ENCODE measurements at places on chromosomes 12 and 14.

GRCh38 chr14:76808011-76808410, 4.7 kb downstream of the ANGEL1 start:
- no peak for DNase-seq

DNA sequence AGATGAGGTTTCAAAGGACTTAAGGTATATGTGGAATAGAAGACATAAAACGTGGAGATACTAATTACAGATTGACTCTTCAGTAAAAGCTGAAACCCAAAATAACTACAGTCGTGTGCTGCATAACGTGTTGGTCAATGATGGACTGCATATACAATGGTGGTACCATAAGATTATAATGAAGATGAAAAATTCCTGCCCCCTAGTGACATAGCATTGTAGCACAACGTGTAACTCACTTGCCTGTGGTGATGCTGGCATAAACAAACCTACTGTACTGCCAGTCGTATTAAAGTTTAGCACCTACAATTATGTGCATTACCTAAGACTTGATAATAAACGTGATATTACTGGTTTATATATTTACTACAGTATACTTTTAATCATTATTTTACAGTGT, 150.3 kb downstream of the LRRK2 start:
- DNase-seq, result no peak

DNA sequence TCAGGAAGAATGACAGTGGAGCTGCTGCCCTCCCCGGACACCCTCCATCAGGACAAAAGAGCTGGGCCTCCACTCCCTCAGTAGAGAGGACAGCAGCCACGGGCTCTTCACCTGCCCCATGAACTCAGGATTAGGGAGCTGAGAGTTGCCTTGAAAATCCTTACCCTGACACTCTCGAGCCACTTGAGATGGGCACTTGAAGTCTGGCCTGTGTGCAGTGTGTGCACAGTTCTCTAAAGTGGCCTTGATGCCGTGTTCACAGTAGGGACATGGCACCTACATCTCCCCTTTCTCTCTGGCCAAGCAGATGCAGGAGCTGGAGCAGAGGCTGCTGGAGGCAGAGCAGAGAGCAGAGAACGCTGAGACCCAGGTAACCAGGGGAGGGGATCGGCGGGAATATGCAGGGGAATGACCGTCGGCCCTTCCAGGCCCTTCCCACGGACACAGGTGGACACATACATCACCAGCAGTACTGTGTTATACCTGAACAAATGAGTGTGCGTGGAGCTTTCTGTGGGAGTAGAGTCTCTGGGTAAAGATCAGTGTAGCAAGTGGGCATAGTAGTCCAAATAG, 22.5 kb downstream of the PLEKHH1 start:
- no peak for DNase-seq

DNA sequence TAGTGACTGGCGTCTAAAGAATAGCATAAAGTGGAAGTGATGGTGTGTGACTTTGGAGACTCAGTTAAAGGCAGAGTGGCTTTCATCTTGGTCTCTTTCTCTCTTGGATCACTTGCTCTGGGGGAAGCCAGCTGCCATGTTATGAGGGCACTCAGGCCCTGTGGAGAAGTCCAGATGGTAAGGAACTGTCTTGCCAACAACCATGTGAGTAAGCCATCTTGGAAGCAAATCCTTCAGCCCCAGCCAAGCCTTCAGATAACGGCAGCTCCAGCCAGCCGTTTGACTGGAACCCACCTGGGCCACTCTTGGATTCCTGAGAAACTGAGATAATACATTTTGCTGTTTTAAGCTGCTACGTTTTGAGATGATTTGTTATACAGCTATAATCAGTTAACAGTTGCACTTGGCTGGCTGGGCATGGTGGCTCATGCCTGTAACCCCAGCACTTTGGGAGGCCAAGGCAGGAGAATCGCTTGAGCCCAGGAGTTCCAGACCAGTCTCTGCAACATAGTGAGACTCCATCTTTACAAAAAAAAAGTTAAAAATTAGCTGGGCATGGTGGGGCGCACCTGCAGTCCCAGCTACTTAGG, 7.7 kb upstream of the LRRC23 start:
- DNase-seq, result no peak

- no peak for DNase-seq
Observed at GRCh38 chr12:100959481-100959880, 164.9 kb downstream of the ANO4 start.

- no peak for DNase-seq
Observed at GRCh38 chr12:115383668-115384067, 699.7 kb upstream of the TBX3 start.

GRCh38 chr12:57498571-57498970, 10.7 kb downstream of the MARS1 start:
- no peak for DNase-seq

- DNase-seq, result no peak
Observed at GRCh38 chr12:117208206-117208605, 17.9 kb upstream of the FBXO21 start.

GRCh38 chr12:127401005-127401404, 866.0 kb upstream of the TMEM132C start:
- DNase-seq, result no peak

DNA sequence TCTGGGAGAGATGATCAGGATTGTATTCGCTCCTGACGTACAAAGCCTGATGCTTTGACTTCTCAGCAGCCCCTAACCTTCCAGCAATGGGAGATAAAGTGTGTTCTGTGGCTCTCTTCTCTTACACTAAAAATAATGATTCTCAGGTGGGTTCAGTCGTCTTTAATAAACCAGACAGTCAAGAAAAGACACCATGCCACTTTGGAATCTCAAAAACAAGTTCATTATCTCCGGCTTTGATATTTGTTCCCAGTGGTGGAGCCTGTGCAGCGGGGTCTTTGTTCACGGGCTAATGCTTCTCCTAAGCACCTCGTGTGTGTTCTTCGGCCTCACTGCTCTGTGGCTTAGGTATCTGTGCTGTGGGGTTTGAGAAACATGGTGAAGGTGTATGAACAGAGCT, 1.6 kb downstream of the ACVR1B start:
- no peak for DNase-seq

DNA sequence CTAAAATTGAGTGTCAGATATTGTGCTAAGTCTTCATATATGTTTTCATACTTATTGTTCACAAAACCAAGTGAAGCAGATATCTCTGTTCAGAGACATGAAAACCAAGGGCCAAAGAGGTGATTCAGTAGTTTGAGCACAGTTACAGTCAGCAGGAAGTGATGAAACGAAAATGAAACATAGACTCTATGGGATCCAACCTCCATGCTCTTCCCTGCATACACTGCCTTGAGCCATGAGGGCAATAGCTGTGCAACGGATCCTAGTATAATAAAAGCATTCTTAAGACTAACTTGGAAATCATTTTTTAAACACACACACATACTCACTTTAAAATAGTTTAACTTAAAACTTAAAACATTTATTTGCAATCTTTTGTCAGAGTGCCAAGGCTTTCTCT, 27.9 kb downstream of the ESR2 start:
- no peak for DNase-seq

DNA sequence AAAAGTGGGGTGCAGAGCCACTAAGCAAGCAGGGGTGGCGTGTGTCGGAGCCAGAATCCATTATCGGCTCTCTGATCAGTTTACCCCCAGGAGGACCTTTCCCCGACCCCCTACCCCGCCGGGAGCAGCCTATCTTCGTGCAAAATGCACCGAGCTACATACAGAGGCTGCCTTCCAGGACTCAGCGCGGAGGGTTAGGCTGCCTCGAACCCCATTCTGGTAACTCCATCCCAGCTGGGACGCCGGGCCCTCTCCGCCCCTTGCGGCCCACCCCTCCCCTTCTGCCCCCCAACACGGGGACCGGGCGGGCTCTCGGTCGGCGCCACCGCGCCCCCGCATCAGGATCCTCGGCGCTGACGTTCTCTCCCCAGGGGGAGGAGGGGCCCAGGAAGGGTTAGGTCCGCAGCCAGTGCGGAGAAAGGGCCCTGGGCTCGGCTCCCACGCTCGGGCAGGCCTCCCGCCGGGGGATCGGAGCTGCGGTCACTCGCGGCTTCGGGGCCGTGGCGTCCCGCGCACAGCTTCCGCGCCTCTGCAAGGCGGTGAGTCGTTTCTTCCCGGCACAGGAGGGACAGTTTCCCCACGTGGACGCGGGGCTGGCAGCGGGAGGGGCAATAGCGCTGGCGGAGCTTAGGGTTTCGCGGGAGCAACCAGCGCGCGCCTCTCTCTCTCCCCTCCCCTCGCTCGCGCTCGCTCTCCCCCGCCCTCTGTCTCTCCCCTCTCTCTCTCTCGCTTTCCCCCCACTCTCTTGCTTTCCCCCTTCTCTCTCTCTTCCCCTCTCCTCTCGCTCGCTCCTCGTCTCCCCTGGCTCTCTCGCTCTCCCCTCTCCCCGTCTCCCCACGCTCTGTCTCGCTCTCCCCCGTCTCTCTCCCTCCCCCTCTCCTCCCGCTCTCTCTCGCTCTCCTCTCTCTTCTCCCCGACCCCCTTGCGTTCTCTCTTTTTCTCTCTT, 12.5 kb upstream of the MAP3K9 start:
- DNase-seq, result no peak

GRCh38 chr12:108379823-108380222, 40.7 kb upstream of the CMKLR1 start:
- DNase-seq, result no peak

GRCh38 chr12:9646794-9647781, 22.4 kb upstream of the CLEC2D start:
- DNase-seq, result no peak

GRCh38 chr14:26605602-26606001, 7.8 kb upstream of the NOVA1 start:
- DNase-seq, result no peak

DNA sequence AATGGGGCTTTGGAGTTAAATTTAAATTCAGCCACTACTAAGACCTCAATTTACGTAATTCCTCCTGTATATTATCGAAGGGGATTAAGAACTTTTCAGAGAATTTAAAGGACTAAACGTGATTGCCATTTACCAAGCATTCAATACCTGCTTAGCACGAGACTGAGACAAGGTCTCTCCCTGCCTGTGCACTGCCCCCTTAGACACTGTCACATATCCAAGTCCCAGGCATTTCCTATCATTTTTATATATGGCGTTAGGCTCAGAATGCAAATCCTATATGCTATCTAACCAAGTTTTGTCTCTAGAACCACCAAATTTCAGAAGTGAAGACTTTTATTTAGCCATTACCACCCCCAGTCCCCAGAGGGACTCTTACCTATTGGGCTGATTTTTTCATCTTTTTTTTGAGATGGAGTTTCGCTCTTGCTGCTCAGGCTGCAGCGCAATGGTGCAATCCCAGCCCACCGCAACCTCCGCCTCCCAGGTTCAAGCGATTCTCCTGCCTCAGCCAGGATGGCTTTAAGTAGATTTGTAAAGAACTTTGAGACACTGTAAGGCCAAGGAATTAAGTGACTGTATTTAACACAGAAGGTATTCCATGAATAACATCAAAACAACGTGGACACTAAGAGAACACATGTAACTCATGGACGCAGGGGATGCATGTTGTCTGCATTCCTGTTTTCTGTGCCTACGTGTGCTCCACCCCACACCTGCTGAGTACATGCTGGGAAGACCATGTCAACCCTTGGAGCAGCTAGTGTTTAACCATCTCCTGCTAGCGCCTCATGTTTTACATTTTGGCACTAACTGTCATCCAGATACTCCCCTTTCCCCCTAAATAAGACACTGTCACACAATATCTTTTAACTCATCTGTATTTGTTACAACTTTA, 6.4 kb downstream of the HSP90AA1 start:
- no peak for DNase-seq

DNA sequence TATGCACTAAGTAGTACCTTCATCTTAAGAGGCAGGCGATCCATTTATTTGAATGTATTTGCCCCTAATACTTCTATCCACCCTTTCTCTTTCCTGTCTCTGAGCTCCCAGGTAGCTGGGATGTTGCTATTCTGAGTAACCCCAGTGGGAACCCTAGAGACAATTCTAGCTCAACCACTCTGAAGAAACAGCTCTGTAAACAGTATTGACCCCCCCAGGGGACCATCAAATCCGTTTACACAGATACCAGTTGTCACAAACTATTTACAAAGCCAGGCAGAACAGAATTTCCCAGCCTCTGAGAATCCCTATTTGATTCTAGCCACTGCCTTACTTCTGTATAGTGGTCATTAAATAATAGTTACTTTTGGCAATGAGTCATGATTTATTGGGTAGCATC, 64.9 kb downstream of the MIPOL1 start:
- DNase-seq, result no peak

DNA sequence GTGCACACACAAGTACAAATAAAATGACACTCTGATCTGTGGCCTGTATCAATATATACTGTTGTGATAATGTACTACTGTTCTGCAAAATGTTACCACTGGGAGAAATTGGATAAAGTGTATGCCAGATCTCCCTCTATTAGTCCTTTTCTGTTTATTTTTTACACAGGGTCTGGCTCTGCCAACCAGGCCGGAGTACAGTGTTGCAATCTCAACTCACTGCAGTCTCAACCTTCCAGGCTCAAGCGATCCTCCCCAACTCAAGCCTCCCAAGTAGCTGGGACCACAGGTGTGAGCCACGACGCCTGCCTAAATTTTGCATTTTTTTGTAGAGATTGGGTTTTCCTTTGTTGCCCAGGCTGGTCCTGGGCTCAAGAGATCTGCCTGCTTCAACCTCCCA, 1.9 kb downstream of the NT5DC3 start:
- no peak for DNase-seq

DNA sequence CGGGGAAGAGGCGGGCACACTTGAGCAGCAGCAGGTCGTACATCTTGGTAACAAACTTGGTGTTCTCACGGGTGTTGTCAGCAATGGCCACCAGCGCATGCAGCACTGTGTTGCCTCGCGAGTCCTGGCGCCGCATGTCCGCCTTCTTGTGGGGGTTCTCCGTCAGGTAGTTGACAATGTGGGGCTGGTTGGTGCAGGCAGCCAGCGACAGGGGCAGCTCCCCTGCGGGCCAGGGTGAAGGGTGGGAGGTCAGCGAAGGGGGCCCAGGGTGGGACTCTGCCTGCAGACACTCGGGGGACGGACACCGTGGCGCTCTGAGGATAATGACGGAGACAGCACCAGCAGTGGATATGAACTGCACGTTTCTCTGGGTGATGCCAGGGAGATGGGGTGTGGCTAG, 34.5 kb downstream of the TRPV4 start:
- no peak for DNase-seq

DNA sequence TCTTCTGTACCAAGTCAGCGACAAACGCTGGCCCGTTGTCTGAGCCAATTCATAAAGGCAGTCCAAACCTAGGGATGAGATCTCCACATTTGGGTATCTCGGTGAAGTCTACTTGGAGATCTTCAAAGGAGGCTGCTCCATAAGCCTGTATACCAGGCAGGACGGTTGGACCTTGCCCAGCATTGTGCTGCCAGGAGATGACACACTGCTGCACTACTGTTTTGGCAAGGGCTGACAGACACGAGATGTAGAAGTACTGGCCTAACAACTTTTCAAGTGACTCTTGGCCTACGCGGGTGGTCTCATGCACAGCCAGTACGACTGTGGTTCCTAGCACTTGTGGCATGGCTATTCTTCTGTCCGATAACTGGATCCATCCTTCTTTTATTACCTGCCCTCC, 135.3 kb downstream of the SLC38A6 start:
- no peak for DNase-seq
